ENCODE measurements at places on chromosomes 6 and 20. TPM values are rescaled to one million over a fixed set of nuclear protein-coding genes. Genes with fewer than 3 reads are reported as not detected.

Gene SUMO4
- not detected for total RNA-seq

Gene SRSF12
- 1.0 TPM for total RNA-seq

Gene TCP1
- total RNA-seq = 254 TPM

Gene SDCBP2
- total RNA-seq = 0.62 TPM

Measured in A549 treated with RU486 at 1 μM for 4 hours (cell line).